Putamen (tissue), 1 donor: ENCODE measurements at places on chromosomes 4 and X.

GRCh38 chr4:114807759-114808404 lies 209.3 kb downstream of the UGT8 start:
- DNase-seq: no peak

DNA sequence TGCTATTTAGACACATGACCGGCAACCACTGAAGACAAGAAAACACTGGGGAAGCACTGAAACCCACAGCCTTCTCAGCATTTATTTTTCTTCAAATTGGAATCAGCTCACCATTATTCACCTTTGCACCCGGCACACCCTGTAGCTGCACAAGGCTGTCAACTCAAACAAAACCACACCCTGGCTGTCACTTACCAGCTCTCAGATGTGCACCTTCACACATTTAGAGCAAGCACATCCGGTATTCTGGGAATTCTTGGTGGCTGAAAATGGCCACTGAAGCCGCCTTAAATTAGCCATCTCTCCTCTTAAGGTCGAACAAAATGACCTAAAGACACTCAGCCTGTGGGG lies 5.9 kb downstream of the ZFYVE28 start:
- DNase-seq: no peak

DNA sequence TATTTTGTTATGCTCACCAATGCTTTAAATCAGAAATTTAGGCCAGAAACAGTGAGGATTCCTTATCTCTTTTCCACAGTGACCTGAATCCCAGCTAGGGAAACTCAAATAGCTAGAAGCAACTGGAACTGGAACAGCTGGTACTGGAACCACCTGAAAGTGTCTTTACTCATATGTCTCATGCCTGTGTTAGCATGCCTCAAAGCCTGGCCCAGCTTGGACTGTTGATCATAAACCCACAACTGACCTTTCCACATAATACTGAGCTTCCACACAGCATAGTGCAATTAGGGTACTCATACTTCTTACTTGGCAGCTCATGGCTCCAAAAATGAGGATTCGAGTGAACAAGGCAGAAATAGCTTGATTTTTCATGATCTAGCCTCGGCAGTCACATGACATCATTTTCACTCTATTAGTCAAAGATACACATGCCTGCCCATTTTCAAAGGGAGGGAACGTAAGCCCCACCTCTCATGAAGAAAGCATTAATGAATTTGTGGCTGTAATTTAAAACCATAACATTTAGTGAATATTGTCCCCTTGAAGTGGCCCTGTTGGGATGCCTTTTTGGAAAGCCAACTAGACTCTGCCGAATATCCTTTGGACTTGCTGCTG lies 80.8 kb upstream of the ACSL1 start:
- no peak for DNase-seq

GRCh38 chrX:41671082-41671481 lies 17.7 kb upstream of the GPR34 start:
- no peak for DNase-seq

DNA sequence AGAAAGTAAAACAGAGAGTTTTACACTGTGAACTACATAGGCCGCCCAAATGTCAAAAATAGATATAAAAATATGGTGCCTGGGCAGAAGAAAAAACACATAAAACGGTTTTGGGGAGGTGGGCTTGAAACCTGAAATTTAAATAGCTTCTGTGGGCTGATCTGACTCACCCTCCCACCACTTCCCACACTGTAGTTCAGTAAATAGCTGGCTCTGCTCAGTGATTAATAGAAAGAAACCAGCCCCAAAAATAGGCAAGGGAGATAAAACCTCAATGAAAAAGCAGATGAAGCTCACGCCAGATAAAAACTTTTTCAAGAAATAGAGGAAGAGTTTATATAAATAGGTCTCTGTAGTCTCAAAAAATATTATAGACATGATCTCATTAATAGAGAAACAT lies 13.2 kb upstream of the COX7B2 start:
- no peak for DNase-seq

DNA sequence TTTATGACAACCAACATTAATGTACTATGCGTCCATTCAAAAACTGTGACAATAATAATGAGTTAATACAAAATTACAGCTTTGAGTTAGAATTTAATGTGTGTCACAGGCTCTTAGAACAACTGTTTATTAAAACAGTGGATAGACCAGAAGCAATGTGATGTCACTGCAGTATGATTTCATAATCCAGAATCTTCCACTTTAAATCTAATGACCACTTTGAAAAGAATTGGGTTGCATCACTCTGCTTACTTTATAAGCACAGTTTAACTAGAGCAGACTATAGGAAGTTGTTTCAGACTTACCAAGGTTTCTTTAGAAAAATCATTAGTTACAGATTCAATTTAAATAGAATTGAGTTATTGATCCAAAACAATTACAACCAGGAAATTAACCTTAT lies 758.5 kb downstream of the KCTD8 start:
- no peak for DNase-seq

GRCh38 chrX:6053141-6053540 lies 175.5 kb downstream of the NLGN4X start:
- no peak for DNase-seq

DNA sequence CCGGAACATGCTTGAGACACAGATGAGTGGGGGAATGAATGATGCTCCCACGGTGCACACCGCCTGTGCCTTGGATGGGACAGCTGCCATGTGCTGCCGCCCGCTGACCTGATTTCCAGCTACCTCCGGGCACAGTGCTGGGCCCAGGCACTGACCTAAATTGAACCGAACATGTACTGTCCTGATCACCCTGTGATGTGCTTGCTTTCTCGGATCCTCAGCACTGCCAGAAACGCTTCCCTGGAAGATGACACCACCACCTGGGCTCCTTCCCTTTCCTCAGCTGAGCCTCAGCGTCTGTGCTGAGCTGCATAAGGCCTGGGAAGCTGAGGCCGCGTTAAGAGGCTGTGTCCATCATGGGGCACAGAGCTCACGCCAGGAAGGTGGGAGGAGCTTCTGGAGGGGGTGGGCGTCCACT lies 39.3 kb upstream of the MXD4 start:
- DNase-seq: no peak

GRCh38 chr4:183828125-183828524 lies 77.0 kb upstream of the STOX2 start:
- no peak for DNase-seq

- no peak for DNase-seq
These were observed 85.5 kb downstream of the NHSL2 start for GRCh38 chrX:71996136-71996535.

DNA sequence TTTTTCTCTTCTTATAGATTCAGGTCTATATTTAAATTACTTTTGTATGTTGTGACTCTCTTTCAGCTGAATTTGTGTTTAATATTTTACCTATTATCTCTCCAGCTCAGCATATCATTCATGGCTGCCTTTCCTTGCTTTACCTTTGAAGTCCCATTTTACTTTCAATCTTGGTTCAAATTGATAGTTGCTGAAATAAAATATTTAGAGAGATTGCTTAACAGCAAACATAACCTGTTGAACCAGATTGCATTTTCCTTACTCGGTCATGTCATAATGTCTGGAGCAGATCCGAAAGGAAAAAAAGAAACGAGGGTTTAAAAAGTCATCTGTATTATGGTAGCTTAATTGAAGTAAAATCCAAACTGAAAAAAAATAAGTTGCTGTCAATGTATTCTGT lies 94.1 kb downstream of the IL1RAPL2 start:
- no peak for DNase-seq

DNA sequence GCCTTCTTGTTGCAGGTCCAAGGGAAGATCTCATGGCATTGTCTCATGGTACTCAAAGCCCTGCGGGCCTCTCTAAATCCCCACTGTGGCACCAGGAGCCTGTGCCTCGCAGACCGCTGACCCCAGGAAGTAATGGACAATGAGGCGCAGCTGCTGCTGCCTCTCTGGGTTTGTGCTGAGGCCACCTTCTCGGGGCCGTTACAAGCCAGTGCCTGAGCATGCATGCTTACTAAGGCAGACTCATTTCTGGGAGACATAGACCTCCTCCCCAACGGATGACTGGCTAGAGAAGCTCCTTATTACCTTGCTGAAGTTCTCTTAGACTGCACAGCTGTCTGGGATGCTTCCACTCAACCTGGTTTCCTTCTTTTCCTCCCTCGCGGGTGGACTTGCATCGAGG lies 1.3 kb downstream of the BDH2 start:
- peak; percentile 3 for DNase-seq

GRCh38 chr4:186887291-186887700 lies 163.6 kb upstream of the FAT1 start:
- no peak for DNase-seq

DNA sequence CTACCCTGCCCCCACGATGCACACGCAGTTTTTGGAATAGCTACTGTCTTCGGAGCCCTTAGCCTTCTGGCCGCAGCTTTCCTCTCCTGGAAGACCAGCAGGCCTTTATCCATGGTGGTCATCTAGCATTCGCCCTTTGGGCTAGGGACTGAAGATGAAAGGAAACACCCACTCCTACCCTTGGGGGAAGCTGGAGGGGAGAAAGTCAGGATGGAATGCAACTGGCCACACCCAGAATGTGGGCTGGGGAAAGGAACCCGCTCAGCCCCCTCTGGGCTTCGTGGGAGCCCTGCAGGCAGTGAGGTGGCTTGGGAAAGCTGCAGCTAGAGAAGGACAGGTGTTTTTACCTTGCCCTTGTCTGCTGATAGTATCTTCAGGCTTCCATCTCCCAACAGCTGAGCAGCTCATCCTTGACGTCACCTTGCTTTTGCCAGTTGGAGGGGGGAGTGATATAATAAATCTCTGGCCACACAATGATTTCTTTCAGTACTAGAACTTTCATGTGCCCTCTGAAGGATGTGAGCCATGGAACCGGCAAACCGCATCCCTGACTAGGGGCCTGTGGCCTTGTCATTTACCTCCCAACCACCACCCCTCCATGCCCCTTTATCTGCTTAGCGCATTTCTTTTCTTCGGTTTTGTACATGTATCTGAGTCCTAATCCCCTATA lies 59.0 kb downstream of the ELF4 start:
- DNase-seq: no peak

- peak; percentile 20 for DNase-seq
These were observed 34.1 kb upstream of the ASMTL start for GRCh38 chrX:1486749-1487361.

GRCh38 chr4:5824227-5824626 lies 68.7 kb downstream of the CRMP1 start:
- DNase-seq: no peak

DNA sequence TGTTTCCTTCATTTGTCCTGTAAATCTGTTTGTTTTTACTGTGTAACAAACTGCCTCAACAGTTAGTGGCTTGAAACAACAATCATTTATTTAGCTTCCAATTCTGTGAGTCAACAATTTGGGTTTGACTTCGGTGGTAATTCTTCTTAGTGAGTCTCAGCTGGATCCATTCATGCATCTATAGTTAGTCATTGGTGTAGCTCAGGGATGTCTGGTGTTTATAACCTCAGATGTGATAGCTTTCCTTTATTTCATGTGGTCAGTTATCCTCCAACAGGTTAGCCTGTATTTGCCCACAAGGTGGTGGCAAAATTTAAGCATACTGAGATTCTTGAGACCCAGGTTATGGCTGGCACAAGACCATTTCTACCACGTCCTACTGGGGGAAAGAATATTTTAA lies 1267.2 kb downstream of the RAPGEF2 start:
- no peak for DNase-seq

GRCh38 chr4:123361195-123361861 lies 35.3 kb upstream of the SPRY1 start:
- no peak for DNase-seq

DNA sequence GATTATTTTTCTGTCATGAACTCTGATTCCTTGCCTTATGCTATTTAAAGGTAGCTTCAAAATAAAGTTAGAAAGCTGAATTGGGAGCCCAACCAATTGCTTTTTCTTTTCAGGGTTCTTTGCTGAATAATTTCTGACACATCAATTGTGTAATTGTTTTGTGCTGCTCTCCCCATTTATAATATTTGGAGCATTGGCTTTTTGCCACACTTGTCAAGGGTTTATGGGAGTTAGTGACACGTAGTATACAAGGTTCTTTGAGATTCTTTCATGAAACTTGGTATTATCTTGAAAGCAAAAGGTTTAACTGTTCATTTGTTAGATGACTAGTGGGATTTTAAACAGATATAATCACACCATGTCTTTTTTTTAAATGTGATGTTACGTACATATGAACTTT lies 80.9 kb downstream of the POLA1 start:
- DNase-seq: no peak

DNA sequence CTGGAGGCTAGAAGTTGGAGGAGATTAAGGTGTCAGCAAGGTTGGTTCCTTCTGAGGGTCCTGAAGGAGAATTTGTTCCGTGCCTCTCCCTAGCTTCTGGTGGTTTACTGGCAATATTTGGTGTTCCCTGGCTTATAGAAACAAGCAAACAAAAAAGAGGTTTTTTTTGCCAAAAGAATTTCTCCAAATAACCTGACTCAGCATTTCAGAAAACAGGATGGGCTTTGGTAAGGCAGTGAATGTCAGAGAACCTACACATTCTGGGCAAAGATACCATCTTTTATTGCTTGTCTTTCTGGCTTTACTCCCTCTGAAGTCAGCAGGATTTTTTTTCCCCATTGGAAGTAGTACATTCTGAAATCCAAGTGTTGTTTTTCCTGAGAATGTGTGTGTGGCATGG lies 93.3 kb upstream of the TBC1D9 start:
- no peak for DNase-seq

- no peak for DNase-seq
These were observed 80.6 kb downstream of the FBXW7 start for GRCh38 chr4:152455311-152455710.

- no peak for DNase-seq
These were observed 4.7 kb downstream of the USP51 start for GRCh38 chrX:55484948-55485347.

DNA sequence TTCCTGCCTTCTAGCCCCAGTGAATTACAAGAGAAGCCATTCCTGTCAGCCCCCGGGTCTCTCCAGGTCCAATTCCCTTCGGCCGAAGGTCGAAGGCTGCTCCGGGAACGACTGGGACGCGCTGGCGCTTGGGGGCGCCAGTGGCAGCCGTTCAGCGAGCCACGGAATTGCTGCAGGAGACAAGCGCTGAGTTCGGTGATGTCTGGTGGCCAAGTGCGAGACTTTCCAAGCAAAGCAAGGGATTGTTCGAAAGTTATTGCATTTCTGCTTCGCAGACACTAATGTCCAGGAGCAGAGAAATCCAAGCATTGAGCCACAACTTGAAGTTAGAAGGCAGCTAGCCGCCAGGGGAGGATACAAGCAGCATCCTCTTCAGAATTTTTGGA lies 1.1 kb upstream of the DKK2 start:
- DNase-seq: peak; percentile 44

GRCh38 chrX:96361844-96362243 lies 322.8 kb upstream of the DIAPH2 start:
- no peak for DNase-seq

DNA sequence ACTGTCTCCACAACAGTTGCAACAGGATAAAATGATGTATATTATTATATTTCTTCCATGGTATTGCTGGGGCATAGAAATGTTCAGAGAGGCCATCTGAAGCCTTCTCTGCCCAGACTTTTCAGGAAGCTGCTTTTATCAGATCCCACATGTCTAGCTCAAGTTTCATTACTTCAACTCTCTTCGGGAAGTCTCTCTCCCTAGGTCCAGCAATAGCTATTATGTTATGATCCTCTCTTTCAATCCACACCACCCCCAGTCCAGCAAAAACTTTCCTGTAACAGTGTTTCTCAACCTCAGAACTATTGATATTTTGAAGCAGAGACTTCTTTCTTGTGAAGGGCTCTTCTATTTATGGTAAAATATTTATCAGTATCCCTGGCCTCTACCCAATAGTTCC lies 44.9 kb downstream of the CXCL1 start:
- DNase-seq: no peak

GRCh38 chr4:175891231-175891630 lies 79.2 kb upstream of the GPM6A start:
- DNase-seq: no peak
